ENCODE measurements at places on chromosomes 13 and 19.
A peak's percentile ranks its signal among the peaks of the same experiment; 100 is the strongest.

DNA sequence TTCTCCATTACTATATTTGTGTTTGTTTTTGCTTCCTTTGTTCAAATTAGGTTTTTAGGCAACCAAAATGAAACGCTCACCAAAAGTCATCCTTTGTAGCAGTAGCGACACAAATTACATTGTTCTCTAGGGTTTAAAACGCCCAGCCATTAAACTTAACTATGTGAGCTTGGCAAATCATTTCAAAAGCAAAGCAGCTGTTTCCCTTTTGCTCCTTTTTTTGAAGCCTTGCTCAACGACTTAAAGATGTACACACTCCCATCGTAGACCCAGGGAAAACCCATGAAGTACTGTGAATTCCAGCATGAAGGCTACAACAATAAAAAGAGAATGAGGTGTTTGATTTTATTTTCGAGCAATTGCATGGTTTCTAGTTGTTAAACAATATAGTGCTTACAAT lies 106.7 kb downstream of the RAP2A start:
- no peak for DNase-seq

- no peak for DNase-seq
Observed at GRCh38 chr19:27657271-27658051, 1555.5 kb downstream of the UQCRFS1 start.

GRCh38 chr13:50236898-50237318 lies 221.7 kb downstream of the KCNRG start:
- DNase-seq = peak; percentile 17

DNA sequence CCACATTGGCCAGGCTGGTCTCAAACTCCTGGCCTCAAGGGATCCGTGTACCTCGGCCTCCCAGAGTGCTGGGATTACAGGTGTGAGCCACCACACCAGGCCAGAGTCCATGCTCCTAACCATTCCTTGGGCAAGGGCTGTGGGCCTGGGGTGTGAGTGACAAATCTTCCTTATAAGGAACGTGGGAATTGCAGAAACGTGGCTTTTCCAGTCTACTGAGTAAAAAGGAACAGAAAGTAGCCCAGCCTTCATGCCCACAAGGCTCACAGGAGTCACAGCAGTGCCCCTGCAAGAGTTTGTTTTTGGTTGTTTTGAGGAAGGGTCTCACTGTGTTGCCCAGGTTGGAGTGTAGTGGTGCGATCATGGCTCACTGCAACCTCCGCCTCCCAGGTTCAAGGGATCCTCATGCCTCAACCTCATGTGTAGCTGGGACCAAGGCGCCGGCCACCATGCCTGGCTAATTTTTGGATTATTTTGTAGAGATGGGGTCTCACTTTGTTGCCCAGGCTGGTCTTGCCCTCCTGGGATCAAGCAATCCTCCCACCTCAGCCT lies 5.1 kb downstream of the MYPOP start:
- no peak for DNase-seq

DNA sequence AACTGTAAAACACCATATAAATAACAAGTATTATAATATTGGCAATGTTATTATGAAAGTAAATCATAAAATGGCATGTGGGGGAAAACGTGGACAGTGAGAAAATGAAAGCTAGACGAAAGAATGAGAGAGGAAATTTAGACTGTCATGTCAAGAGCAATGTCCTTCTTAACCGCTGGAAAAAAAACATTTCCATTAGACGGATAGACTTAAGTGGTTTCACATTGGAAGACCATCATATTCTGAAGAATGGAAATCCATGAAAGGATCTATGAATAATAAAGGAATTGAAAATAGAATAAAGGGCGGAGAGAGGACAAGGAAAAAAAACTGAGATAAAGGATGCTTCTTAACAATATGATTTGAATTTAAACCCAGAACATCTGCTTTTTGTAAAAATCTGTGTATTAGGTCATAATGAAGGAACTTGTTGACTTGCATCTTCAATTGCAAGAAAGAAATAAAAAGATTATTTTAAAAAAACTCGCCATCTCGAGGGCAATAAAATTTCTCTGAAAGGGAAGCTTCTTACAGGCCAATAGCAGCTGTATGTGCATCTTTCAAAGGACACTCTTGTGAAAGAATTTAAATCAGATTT lies 90.6 kb downstream of the SPRY2 start:
- no peak for DNase-seq

DNA sequence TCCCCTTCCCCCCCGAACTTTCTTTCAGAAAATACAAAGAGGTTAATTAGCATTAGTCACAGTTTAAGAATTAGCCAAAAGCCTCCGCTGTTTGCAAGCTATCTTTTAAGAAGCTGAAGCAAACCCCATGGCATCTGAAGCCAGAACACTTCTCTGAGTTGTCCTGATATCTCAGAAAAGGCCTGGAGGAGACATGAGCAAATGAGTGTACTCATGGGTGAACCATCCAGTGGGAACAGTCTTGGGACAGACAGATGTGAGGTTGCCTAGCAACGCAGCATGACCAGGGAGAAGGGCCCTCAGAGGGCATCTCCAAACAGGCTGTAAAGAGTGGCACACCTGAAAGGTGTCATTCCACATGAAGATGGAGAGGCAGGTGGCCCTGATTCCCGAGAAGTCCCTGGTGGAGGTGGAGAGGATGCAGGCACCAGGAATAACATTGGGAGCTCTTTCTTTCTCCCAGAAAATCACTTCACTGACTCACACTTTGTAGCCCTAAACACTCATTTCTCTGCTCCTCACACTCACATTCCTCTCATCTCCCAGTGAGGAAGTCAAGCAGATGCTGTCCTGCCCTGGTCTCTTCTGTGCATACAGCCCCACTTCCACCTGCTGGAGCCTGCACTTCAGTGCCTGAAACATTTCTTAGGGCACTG lies 87.0 kb upstream of the TSHZ3 start:
- DNase-seq = no peak

DNA sequence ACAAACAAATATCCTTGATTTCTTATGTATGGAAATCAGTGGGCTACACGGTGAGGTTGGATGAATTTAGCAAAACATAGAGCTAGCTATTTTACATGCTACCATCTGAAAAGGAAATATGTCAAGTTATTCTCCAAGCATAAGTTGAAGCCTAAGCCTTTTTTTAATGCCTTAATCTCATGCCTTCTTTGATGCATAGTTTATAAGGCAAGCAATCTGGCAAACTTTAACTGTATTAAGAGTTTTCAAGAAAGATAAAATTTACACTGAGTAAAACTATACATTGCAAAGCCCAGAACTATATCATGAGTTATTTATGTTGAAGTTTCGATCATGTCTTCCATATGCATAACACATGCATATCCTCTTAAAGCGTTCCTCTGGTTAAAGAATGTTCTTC lies 85.0 kb upstream of the ATXN8OS start:
- DNase-seq = no peak

GRCh38 chr13:109833940-109834339 lies 47.6 kb upstream of the IRS2 start:
- no peak for DNase-seq

DNA sequence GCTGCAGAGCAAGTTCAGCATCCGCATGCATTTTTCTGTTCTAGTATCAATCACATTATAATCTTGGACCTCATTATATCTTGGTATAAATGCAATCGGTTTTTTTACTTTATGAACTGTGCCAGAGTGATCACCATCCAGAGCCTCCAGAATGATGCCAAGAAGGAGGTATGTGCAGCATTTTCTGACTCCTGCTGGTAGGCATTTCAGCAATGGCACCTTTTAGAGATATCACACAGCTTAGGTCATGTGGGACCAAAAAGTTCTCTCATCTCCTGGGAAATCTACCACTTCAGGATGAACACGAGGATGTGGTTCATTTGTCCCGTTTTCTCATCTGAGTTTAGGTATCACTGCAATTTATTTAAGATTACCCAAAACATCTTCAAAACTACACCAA lies 220.4 kb downstream of the VWA8 start:
- DNase-seq = no peak

DNA sequence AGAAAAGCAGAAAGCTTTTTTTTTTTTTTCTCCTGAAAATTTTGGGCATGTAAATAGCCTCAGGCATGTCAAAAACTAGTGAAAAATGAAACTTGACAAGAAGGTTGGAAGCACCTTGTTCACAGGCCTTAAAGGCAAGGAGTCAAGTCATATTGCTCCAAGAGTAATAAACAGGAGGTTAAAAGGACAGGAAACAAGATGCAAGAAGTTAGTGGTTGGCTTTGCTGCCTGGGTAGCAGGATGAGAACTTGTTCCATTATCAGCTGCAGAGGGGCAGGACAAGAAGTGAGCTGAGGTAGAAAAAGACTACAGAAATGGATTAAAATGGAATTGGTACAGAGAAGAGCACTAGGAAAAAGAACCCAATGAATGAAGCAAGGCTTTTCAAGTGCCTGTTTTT lies 242.6 kb downstream of the DCT start:
- DNase-seq = no peak

DNA sequence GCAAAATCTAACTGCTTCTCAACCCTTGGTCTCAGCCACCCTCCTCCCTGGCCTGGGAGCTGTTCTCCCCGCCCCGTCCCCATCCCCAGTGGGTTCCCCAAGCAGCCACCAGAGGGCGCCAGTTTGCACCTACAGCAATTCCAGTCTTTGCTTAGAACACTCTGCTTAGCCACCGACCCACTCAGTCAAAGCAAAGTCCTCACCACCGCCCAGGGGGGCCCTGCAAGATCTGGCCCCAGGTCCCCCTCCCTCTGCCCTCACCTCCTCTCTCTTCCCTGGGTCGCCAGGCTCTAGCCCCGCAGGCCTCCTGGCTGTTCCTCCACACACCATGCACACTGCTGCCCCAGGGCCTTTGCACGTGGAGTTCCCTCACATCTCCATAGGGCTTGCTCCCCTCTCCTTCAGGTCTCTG lies 12.4 kb downstream of the TMEM143 start:
- peak; percentile 76 for DNase-seq

GRCh38 chr19:46818812-46819211 lies 30.4 kb upstream of the SLC1A5 start:
- DNase-seq = no peak

GRCh38 chr19:21084343-21084742 lies 2.3 kb downstream of the ZNF714 start:
- DNase-seq = no peak

DNA sequence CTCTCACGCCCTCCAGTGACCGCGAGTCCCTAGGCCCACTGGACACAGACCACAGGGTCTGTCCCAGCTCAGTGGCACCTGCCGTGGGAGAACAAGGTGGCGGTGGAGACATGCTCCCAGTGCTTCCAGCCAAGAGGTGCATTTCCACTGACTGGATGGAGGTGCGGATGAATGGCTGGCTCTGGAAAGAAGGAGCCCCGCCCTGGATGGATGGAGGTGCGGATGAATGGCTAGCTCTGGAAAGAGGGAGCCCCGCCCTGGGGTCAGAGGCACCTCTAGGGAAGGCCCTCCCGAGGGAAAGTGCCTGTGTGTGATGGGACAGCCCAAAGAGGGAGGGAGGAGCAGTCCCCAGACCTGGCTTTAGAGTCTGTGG lies 32.0 kb downstream of the NAXD start:
- DNase-seq = no peak

DNA sequence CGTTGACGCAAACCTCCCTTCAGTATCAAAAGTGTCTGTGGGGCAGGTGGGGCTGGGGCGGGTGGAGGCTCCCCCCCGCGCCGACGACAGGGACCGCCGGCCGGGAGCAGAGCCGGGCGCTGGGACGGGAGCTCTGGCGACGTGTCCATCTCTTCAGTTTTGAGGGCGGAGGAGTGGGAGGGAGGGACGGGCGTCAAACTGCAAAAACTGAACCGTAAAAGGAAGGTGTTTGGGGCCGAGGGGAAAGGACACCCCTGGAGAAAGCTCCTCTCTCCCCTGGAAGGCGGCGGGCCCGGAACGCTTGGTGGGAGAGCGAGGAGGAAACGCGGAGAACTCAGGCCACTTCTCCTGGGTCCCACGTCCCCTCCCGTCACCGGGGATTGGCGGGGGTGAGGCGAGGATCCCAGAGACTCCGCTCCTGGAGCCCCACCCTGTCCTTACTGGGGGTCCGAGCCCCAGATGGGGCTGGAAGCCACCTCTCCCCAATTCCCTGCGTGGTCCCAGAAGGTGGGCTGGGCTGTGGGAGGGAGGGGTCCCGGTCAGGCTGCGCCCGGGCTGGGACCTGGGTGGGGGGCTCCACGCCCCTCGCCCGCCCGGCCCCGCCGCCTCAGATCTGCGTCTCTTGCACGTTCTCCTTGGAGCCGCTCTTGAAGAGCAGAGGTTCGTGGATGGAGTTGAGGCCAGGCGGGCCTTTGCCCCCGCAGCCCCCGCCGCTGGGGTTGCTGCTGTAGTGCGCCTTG lies 3.4 kb upstream of the ASPDH start:
- DNase-seq = no peak

- DNase-seq = no peak
Observed at GRCh38 chr13:41917641-41918040, 43.3 kb downstream of the VWA8 start.

- no peak for DNase-seq
Observed at GRCh38 chr13:48194379-48194754, 38.6 kb upstream of the ITM2B start.

DNA sequence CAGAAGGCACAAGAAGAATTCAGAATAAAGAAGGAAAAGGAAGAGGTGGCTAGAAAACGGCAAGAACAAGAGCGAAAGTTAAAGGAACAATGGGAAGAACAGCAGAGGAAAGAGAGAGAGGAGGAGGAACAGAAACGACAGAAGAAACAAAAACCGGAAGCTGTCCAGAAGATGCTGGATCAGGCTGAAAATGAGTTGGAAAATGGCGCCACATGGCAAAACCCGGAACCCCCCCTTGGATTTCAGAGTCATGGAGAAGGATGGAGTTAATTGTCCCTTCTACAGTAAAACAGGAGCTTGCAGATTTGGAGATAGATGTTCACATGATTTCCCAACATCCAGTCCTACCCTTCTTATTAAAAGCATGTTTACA lies 6.7 kb downstream of the CD209 start:
- DNase-seq = no peak

GRCh38 chr19:53977991-53978731 lies 13.3 kb upstream of the CACNG6 start:
- no peak for DNase-seq

DNA sequence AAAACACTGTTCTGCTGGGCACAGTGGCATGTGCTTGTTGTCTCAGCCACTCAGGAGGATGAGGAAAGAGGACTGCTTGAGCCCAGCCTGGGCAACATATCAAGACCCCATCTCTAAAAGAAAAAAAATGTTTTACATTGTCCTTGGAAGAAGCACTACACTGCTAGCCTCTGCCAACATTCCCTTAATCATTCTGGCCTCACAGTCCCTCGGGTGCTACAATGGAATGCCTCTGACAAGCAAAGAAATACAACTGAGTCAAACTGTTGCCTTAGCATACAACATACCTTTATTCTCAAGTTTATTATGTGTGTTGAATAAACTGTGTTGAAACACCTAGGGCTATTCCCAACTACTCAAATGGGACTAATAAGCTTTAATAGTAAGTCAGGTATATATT lies 56.1 kb downstream of the PSPC1 start:
- no peak for DNase-seq

- no peak for DNase-seq
Observed at GRCh38 chr19:10189616-10190015, 5.1 kb downstream of the DNMT1 start.

GRCh38 chr19:31126236-31126635 lies 223.0 kb downstream of the TSHZ3 start:
- DNase-seq = no peak

- DNase-seq = no peak
Observed at GRCh38 chr19:33052352-33052972, 12.2 kb downstream of the RHPN2 start.

GRCh38 chr19:41297628-41298347 lies 12.2 kb upstream of the CCDC97 start:
- no peak for DNase-seq

- DNase-seq = no peak
Observed at GRCh38 chr19:49871349-49871985, 4.1 kb upstream of the PNKP start.

Data from activated CD4-positive, alpha-beta T cell treated with anti-CD3 and anti-CD28 coated beads for 24 hours (primary cell).